Stimulated activated CD4-positive, alpha-beta T cell treated with anti-CD3 and anti-CD28 coated beads, Interleukin-1b, Interleukin-23, amount 100 ng/mL, for 1 hour (primary cell): ENCODE measurements at places on chromosomes 5 and 9.

- DNase-seq, result no peak
These were observed 134.9 kb upstream of the ADCY2 start for GRCh38 chr5:7261049-7261448.

DNA sequence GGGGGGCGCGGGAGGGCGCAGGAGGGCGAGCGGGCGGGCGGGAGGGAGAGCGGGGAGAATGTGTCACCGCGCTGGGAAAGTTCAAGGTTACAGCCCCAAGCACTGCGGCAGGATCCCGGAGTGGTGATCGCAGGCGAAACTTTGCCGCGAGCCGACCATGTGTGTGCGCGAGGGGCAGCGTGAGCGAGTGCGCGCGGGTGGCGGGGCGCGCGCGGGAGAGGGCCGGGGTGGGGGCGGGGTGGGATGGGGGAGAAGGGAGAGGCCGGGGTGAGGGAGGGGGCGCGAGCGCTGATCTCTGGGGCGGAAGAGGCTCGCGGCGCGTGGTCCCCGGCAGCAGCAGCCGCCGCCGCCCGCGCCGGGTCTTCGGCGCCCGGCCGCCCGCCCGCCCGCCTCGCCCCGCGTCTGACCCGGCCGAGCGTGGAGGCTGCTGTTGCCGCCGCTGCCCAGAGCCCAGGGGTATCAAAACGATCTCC lies at the start of gene NFIB:
Gene NFIB, minus strand, starts transcription at position 191 of the 473 bp plus-strand sequence. CDS start 630 bp downstream, outside the sequence.
- DNase-seq, result no peak

- no peak for DNase-seq
These were observed 240.1 kb downstream of the GABRB2 start for GRCh38 chr5:161306351-161306995.

DNA sequence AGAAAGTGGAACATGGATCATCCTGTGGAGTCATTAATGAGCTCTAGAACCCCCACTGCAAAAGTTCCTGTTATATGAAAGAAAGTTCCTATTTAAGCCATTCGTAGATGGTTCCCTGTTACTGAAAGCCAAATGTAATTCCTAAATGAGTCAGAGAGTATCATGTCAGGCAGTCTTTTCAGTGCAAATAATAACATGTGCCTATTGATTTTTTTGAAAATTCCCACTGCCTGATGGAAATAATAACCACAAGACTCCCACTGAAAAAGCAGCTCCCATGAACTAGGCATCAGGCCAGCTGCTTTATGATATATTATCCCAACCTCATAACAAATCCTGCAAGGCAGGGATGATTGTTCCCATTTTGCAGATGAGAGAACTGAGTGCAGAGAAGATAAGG lies 217.2 kb downstream of the DAB2IP start:
- no peak for DNase-seq

DNA sequence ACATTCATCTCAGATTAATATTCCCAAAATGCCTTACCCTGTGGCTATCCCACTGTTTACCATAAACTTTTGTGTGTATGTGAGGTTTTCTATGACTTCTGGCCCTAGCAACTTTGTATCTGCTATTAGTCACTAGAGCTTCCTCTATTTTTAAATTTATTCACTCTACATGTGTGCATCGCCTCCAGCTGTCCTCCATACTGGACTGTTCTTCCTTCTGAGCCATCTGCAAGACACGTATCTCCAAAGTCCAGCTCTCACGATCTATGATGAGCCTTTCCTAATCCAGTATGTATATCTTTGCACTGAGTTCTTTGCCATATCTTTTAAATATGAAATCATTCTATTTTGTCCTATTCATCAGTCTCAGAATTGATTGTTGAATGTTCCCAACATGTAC lies 1.7 kb upstream of the GNG10 start:
- no peak for DNase-seq

DNA sequence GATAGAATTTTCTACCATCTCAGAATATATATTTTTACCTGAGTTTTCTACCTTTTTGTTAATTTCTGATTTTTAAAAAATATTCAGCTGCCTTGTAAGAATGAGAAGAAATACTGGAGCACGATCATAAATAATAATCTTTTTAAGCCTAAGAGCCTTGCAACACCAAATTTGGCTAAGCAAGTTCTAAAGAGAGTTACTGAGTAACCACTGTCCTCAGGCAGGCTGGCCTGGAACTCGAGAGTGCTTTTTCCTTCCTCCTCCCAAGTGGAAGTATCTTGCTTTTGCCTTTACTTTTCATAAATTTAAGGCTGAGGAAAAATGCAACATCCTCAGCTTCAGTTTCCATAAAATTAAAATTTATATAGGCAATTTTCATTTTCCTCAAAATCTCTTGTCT lies 21.0 kb downstream of the GLRX start:
- DNase-seq, result no peak

DNA sequence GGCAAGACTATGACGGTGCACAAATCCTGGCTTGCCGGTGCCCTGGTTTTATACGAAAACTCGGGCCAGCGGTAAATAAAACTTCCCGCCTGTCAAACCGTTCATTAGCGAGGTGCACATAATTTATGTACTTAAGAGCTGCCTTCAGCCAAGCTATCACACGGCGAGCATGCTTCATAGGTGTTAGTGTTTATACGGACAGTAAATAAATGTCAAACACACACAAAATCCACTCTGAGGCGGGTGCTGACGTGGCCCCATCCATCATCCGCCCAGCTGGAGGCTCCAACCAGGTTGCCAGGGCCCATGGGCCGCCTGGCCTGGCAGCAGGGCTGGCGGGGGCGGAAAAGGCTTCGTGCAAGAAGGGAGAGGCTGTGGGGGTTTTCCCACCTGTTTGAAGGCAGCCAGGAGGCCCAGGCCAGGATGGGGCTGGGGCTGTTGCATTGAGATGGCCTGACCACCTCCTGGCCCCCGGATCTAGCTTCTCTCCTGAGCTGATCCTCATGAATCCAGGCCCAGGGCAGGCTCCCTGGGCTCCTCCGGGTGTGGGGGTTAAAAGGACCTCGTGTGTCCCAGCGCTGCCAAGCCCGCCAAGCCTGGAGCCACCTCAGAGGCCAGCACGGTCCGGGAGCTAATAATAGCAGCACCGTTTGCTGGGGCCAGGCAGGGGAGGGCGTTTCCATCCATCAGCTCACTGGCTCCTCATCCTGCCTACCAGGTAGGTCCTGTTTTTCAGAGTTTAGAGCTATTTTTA lies 43.2 kb downstream of the BARX1 start:
- no peak for DNase-seq

DNA sequence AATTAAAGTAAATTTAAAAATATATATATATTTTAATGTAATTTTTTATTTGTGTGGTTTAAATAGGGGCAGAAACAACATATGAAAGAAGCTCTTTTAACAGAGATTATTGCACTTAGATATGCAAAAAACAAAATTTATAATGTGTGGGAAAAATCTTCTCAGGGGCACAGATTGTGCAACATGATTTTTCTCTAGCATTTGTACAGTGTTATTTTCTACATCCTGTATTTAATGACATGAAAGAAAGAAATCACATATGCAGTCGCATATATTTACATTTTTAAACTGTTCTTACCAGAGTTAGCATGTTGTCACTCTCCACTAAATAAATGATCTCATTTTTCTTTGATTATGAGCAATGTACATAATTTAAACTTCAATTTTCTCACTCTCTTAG lies 265.3 kb upstream of the CTNND2 start:
- no peak for DNase-seq

DNA sequence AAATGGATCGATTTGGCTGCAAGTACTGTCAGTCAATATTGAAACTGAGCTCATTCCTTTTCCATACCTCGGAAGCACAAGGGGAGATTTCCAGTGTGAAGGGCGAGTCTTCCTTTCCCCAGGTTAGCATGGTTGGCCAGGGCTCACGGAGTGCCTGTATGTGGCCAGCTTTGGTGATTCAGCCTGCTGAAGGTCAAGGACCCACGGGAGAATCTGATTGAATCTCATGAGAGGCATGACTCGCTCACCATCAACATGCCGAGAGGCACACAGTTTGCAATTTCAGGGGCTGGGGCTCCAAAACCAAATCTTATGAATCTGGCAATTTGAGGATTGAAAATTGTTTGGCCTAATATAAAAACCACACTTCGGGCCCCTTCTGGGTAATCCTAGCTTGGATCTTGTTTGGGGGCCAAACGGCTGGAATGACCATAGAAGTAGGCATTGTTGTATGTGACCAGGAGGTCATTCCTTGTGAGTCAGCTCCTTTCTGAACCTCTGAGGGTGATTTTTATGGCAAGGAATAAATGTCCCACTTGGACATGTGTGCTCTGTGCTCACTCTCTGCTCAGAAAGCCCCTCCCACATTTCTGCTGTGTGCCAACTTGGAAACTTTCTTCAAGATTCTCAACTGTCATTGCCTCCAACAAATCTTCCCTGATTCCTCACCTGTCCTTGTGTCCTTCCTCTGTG lies 69.8 kb downstream of the DOCK2 start:
- DNase-seq, result no peak

- no peak for DNase-seq
These were observed 100.3 kb downstream of the FBXW11 start for GRCh38 chr5:171906066-171906570.

DNA sequence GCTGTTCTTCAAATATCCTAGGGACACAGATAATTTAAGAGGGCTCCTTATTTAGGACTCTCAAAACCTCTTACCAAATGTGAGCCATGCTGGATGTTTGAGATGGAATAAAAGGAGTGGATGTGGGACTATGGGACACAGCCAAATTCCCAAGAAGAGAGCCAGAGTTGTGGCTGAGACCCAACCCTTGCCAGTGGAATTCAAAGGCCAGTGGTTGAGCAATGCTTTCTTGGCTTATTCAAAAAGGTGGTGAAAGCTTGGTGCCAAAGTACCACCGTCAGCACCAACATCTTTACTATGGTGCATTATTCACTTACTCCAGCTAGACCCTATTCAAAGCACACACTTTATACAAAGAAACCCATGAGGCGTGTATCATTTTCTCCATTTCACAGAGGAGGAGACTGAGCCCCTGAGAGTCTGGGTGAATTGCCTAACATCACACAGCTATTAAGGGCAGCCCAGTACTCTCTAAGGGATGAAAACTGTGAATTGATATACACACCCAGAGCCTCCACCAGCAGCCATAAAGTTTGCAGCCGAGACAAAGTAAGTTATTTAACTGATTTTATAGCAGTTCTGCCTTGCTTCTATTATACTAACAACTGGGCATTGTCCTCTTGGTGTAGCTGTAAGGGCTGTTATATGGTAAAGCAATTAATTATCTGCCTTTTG lies 391.7 kb downstream of the ACTL7B start:
- no peak for DNase-seq

GRCh38 chr5:40172721-40173120 lies 507.0 kb upstream of the PTGER4 start:
- no peak for DNase-seq

- DNase-seq, result no peak
These were observed 45.9 kb downstream of the PDCD1LG2 start for GRCh38 chr9:5556101-5556705.

DNA sequence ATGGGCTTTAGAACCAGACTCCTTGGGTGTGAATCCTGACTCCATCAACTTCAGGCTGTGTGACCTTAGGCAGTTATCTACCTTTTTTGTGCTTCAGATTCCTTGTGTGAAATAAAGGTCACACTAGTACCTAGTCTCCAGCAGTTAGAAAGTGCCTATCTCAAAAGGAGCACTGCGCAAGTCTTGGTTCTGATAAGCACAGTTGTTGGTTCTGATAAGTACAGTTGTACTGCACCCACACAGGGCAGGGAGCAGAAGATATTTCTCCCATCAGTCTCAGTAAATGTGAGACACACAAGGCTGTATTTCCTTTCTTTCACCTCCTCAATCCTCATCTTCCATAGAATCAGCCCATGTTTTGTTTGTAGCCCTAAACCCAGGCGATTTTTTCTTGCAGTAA lies 116.6 kb upstream of the DPYSL3 start:
- no peak for DNase-seq

DNA sequence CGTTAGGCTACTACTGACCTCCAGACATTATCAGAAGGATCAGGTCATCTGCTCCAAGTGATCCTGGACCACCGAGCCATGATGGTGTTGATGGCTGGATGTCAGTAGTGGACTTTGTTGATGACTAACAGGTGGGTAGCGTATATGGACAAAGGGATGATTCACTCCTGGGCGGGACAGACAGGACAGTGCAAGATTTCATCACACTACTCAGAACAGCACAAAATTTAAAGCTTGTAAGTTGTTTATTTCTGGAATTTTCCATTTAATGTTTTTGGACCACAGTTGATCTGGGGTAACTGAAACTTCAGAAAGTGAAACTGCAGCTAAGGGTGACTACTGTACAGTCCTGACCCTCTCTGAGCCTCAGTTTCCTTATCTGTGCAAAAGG lies 12.7 kb downstream of the PDGFRB start:
- DNase-seq, result no peak

GRCh38 chr9:107137495-107138202 lies 145.4 kb upstream of the RAD23B start:
- DNase-seq, result no peak

DNA sequence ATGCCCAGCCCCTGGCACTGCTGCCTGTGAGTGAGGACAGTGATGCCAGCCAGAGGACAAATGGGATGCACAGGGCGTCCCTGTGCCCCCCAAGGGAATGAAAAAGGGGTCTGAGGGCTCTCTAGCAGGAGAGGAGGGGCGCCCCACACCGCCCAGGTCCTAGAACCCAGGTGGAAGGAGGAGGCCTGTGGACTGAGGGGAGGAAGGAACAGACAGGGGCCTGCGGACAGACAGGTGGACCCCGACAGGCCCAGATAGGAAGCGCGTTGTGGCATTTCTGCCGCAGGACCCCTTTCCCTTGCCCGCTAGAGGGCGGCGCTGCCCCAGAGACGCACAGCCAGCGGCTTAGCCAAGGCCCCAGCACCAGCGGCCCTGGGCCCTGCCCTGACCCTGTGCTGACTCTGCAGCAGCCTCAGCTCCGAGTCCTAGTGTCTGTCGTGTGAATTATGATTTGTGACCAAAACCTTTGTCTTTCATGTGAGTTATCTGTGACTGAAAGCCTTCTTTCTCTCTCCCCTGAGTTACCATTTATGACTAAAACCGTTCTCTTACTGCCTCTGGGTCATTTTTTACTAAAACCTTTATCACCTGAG lies 30.7 kb downstream of the TRIP13 start:
- DNase-seq, result peak; percentile 52

DNA sequence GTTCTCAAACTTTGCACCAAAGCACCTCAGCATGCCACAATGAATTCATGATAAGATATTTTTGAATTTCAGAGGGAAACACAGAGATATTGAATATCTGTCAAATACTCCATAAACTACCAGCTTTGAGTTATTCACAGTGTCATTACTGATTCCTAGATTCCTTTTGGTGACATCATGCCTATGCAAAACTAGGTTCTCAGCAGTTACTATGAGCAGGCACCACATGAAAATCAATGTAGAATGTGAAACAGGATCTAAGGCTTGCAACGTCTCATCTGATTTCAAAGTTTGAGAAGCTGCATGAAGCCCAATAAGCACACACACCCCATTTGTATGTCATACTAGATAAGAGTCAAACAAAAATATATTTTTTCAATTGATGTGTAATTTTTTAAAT lies 426.5 kb downstream of the NR2F1-AS1 start:
- DNase-seq, result no peak

- DNase-seq, result no peak
These were observed 58.2 kb downstream of the IPPK start for GRCh38 chr9:92611621-92612285.
